ENCODE measurements at places on chromosomes 4 and X. TPM values are rescaled to one million over a fixed set of nuclear protein-coding genes. Genes with fewer than 3 reads are reported as not detected.

DNA sequence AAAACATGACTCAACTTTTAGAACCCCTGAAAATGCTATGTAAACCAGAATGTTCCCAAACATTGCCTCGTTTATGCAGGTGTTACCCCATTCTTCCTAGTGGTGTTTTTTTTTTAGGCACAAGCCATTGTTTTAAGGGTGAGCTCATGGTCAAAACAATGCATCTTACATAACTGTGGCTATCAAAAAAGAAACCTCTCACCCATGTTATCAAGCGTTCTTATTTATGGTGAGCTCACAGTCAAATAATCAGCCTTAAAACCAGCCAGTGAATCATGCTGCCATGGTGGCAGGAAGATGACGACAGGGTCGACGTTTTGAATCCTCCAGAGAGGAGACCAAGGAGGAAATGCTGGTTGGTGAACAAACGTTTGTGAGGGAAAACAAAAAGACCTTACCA, 195.2 kb downstream of the KDR start:
- DNase-seq: no peak

GRCh38 chrX:148441387-148441786, 59.0 kb upstream of the AFF2 start:
- no peak for DNase-seq

DNA sequence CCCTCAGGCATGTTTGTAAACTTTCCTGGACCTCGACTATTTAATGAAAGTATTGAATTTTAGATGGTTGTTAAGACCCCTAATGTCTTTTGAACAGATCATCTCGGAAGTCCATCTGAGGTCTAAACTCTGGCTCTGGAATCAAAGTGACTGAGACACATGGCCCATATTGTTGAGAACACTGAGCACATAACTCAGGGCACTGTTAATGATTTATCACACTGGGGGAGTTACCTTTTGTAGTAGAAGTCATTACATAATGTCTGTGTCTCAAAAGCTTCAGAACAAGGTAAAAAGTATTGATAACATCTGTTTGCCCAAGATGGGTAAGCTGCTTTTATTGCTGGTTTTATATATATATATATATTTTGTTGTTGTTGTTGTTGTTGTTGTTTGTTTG, 103.4 kb upstream of the HS3ST1 start:
- no peak for DNase-seq

GRCh38 chrX:72216973-72217372, 21.9 kb downstream of the ERCC6L start:
- no peak for DNase-seq

TECRL gene
- 0.04 TPM for polyA plus RNA-seq
